Pancreas (tissue), 10 donors: ENCODE measurements at places on chromosomes 1 and 21. TPM values are rescaled to one million over a fixed set of nuclear protein-coding genes. Genes with fewer than 3 reads are reported as not detected.

DNA sequence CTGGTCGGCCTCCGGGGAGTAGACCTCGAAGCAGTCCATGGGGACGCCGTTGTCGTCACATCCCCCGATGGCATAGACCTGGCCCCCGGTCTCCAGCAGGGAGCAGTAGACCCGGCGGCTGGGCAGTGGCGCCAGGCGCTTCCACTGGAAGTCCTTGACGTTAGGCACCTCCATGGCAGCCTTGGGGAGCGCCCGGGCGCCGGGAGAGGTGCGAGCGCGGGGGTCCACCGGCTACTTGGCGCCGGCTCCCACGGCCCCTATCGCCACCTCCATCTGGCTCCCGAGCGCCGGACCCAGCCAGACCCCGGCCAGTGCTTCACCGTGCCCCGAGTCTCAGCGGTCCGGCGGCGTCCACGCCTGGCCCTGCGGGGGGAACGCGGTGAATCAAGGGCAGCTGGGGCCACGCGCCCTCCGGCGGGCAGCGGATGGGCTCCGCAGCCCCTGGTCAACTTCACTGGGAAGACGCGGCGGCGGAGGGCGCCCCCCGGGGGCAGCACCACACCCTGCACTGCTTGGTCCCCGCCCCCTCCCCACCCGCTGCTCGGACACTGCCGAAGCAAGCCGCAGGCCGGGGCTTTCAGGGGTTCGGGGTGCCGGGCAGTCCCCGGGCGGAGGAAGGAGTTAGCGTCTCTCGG, 13.2 kb downstream of the KLHDC8A start:
- DNase-seq = no peak
- H3K27me3 ChIP-seq = no peaks in the 10 kb centered on the region
- no peaks in the 10 kb centered on the region for H3K36me3 ChIP-seq
- H3K4me1 ChIP-seq = peaks cover 9% of the 10 kb centered on the region

- no peak overlapping the region for H3K4me3 ChIP-seq
- H3K27me3 ChIP-seq = no peaks in the 10 kb centered on the region
- no peak for DNase-seq
Observed at GRCh38 chr1:190754666-190755065, 277.0 kb upstream of the BRINP3 start.

DNA sequence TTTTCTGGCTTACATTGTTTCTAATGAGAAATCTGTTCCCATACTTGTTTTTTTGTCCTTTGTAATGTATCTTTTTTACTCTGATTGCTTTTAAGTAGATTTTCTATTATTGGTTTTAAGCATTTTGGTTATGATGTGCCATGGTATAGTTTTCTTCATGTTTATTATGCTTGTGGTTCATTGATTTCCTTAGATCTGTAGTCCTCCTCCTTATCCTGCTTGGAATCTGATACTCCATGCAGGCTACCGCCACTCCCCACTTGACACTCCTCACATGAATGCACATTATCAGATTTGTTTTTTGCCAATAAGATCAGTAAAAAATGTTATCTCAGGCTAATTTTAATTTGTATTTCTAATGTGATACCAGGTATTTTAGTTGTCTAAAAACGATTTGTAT, 20.8 kb downstream of the UROD start:
- no peaks in the 10 kb centered on the region for H3K27me3 ChIP-seq
- DNase-seq = no peak
- no peak overlapping the region for H3K27ac ChIP-seq
- H3K4me1 ChIP-seq = no peaks in the 10 kb centered on the region

HAO2 gene
- polyA plus RNA-seq = not detected

S100B gene
- polyA plus RNA-seq = 3.5 TPM

GRCh38 chr1:55234016-55234415, 18.9 kb upstream of the USP24 start:
- H3K4me3 ChIP-seq = no peak overlapping the region
- DNase-seq = no peak
- no peak overlapping the region for H3K27ac ChIP-seq
- H3K4me1 ChIP-seq = no peaks in the 10 kb centered on the region
- no peaks in the 10 kb centered on the region for H3K27me3 ChIP-seq
- H3K36me3 ChIP-seq = no peaks in the 10 kb centered on the region

- no peak overlapping the region for H3K4me3 ChIP-seq
- no peaks in the 10 kb centered on the region for H3K4me1 ChIP-seq
- H3K27ac ChIP-seq = no peak overlapping the region
- no peaks in the 10 kb centered on the region for H3K36me3 ChIP-seq
Observed at GRCh38 chr1:151384584-151384983, 12.1 kb upstream of the SELENBP1 start.

DNA sequence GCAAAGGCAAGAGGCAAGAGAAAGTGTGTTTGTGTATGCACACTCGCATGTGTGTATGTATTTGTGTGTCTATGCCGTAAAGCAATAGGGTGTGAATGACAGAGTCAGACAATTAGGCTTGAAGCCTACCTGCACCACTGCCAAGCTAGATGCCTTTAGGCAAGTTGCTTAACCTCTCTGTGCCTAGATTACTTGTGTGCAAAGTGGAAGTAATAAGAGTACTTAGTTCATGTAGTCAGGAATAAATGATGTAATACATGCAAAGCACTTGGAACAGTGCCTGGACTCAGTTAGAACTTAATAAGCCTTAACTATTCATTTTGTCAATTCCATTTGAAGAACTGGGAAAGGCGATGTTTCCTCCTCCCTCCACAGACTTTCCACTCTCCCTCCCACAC, 31.7 kb downstream of the LAMB3 start:
- H3K36me3 ChIP-seq = no peaks in the 10 kb centered on the region
- H3K27ac ChIP-seq = no peak overlapping the region
- H3K27me3 ChIP-seq = no peaks in the 10 kb centered on the region
- DNase-seq = no peak
- H3K4me3 ChIP-seq = no peak overlapping the region
- H3K4me1 ChIP-seq = no peaks in the 10 kb centered on the region

- no peaks in the 10 kb centered on the region for H3K4me1 ChIP-seq
- H3K36me3 ChIP-seq = peaks cover 7% of the 10 kb centered on the region
- H3K4me3 ChIP-seq = no peak overlapping the region
- H3K27me3 ChIP-seq = no peaks in the 10 kb centered on the region
Observed at GRCh38 chr1:3886106-3886670, 13.9 kb downstream of the C1orf174 start.

SRGAP2 gene
- polyA plus RNA-seq = 12.8 TPM

- H3K36me3 ChIP-seq = no peaks in the 10 kb centered on the region
- H3K4me3 ChIP-seq = no peak overlapping the region
- no peaks in the 10 kb centered on the region for H3K27me3 ChIP-seq
- no peak overlapping the region for H3K27ac ChIP-seq
Observed at GRCh38 chr21:46059195-46059594, 38.7 kb upstream of the COL6A2 start.

GRCh38 chr1:78155121-78155520, 109.4 kb downstream of the GIPC2 start:
- DNase-seq = no peak
- H3K36me3 ChIP-seq = no peaks in the 10 kb centered on the region
- no peak overlapping the region for H3K4me3 ChIP-seq
- no peaks in the 10 kb centered on the region for H3K27me3 ChIP-seq
- no peaks in the 10 kb centered on the region for H3K4me1 ChIP-seq

- H3K4me3 ChIP-seq = no peak overlapping the region
- no peaks in the 10 kb centered on the region for H3K36me3 ChIP-seq
- DNase-seq = no peak
- no peaks in the 10 kb centered on the region for H3K4me1 ChIP-seq
Observed at GRCh38 chr1:183764981-183765380, 39.9 kb upstream of the RGL1 start.

GRCh38 chr21:14591882-14592281, 45.8 kb upstream of the SAMSN1 start:
- DNase-seq = no peak
- no peaks in the 10 kb centered on the region for H3K27me3 ChIP-seq
- H3K36me3 ChIP-seq = no peaks in the 10 kb centered on the region
- H3K4me1 ChIP-seq = no peaks in the 10 kb centered on the region
- peak overlapping the region; percentile 39 for H3K27ac ChIP-seq
- no peak overlapping the region for H3K4me3 ChIP-seq

GRCh38 chr1:168178638-168179437, at the start of gene TIPRL:
Gene TIPRL (plus strand): TSS chr1:168178962. CDS start chr1:168179078, 116 bp downstream.
- peak within 1 kb of the TSS; percentile 79 for H3K27ac ChIP-seq
- no peaks in the 10 kb centered on the region for H3K36me3 ChIP-seq
- no peaks in the 10 kb centered on the region for H3K27me3 ChIP-seq
- peak; percentile 95 for DNase-seq

DNA sequence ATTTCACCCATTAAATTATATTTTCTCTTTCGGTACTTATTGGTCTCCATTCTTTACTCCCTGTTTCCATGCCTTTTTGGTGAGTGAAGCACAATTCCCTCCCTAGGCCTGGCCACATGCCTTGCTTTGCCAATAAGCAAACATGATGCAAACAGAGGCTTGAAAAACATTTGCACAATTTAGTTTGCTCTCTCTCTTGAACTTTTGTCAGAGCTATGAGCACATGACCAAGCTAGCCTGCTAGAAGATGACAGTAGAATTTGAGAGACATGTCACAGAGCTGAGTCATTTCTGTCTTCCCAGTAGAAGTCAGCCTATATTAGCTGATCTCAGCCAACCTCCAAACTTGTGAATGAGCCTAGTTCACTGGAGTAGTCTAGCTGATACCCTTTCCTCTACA, 24.6 kb downstream of the ANGPTL3 start:
- no peak overlapping the region for H3K4me3 ChIP-seq
- no peak for DNase-seq
- H3K4me1 ChIP-seq = no peaks in the 10 kb centered on the region
- H3K27me3 ChIP-seq = no peaks in the 10 kb centered on the region
- no peak overlapping the region for H3K27ac ChIP-seq

GRCh38 chr1:212109728-212110127, 74.2 kb downstream of the DTL start:
- peaks cover 7% of the 10 kb centered on the region for H3K4me1 ChIP-seq
- H3K36me3 ChIP-seq = no peaks in the 10 kb centered on the region
- H3K4me3 ChIP-seq = no peak overlapping the region

GRCh38 chr1:5881526-5882222, 110.6 kb downstream of the NPHP4 start:
- no peaks in the 10 kb centered on the region for H3K4me1 ChIP-seq
- no peak for DNase-seq
- no peaks in the 10 kb centered on the region for H3K27me3 ChIP-seq
- H3K27ac ChIP-seq = no peak overlapping the region

GRCh38 chr1:2554621-2555387, 1.4 kb upstream of the TNFRSF14 start:
- H3K27ac ChIP-seq = peak overlapping the region; percentile 85
- no peaks in the 10 kb centered on the region for H3K27me3 ChIP-seq
- H3K36me3 ChIP-seq = no peaks in the 10 kb centered on the region
- H3K4me1 ChIP-seq = peaks cover 4% of the 10 kb centered on the region

GRCh38 chr1:151977662-151978230, 15.9 kb downstream of the S100A10 start:
- H3K36me3 ChIP-seq = no peaks in the 10 kb centered on the region
- no peak for DNase-seq
- H3K4me3 ChIP-seq = no peak overlapping the region
- peaks cover 4% of the 10 kb centered on the region for H3K4me1 ChIP-seq

TSSK3 gene
- 1.8 TPM for polyA plus RNA-seq

- no peak for DNase-seq
- no peak overlapping the region for H3K4me3 ChIP-seq
- H3K27ac ChIP-seq = no peak overlapping the region
- no peaks in the 10 kb centered on the region for H3K27me3 ChIP-seq
Observed at GRCh38 chr1:15997637-15998280, 6.3 kb upstream of the SRARP start.

DDR2 gene
- polyA plus RNA-seq = 1.4 TPM

MCOLN2 gene
- 0.95 TPM for polyA plus RNA-seq

DNA sequence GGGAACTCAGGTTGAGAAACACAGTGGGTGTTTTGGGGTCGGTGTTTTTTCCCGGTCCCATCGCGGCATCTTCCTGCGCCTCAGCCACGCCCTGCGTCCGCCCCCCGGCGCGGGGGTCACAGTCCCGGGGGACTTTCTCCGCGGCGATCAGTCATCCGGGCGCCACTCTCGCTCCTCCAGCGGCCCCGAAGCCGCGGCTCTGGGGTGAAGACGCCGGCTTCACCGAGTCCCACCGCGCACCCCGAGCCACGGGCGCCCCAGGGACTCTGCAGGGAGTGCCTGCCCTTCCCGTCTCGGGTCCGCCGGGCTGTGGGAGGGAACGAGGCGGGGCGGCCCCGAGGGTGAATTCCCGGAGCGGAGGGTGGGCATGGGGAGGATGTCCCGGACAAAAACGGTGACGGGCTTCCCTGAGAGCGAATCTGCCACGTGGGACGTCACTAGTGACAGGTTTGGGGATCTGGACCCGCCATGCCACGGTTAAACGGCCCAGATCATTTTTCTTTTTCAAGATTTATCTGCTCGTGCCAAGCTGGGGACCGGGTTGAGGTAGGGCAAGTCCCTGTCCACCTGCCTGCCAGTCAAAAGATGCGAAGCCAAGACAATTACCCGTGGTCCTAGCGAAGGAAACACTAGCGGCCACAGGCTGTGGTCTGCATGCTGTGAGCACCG, 717 bp upstream of the BATF3 start:
- no peaks in the 10 kb centered on the region for H3K36me3 ChIP-seq
- DNase-seq = no peak
- H3K27me3 ChIP-seq = no peaks in the 10 kb centered on the region
- H3K27ac ChIP-seq = no peak overlapping the region
- peaks cover 11% of the 10 kb centered on the region for H3K4me1 ChIP-seq
- peak overlapping the region; percentile 24 for H3K4me3 ChIP-seq

- H3K4me3 ChIP-seq = no peak overlapping the region
- DNase-seq = no peak
- H3K27ac ChIP-seq = no peak overlapping the region
- H3K27me3 ChIP-seq = no peaks in the 10 kb centered on the region
Observed at GRCh38 chr1:237232501-237232900, 190.5 kb downstream of the RYR2 start.

NBPF4 gene
- not detected for polyA plus RNA-seq

GRCh38 chr1:4655674-4656532, 1.5 kb downstream of the AJAP1 start:
- peaks cover 31% of the 10 kb centered on the region for H3K27me3 ChIP-seq

DNA sequence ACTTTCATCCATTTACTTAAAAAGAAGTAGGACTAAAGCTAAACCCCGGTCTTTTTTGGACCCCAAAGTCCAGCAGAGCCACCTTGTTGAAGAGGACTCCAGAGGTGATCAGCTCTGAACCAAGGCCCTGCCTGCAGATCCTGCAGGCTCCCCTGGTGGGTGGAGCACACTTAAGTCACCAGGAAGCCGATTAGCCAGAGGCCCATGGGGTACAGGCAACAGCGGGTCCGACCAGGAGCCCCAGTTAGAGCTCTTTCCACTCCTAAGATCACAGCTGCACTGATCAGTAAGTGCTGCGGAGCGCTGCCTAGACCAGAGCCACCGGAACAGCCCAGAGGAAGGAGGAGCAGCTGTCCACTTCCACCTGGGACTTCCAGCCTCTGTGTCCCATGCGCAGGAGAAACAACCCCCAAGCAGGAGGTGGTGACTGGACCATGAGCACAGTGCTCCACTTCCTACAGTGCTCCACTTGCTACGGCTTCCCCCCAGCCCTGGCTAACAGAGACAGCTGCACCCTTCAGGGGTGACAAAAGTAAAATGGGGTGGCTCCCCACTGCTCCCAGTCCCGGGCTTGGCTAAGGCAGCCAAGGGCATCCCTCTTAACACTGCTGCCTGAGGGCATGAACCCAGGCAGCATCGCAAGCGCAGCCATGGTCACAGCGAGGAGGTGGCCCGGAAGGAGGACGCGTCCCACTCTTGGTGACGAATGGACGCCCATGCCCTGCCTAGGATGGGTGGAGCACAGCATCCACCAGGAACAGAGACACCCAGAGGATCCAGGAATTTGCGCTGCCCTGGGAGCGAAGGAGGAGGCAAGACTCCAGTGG, 58.0 kb downstream of the NPHP4 start:
- no peaks in the 10 kb centered on the region for H3K27me3 ChIP-seq
- DNase-seq = no peak
- H3K4me3 ChIP-seq = no peak overlapping the region
- H3K36me3 ChIP-seq = no peaks in the 10 kb centered on the region
